Activated CD8-positive, alpha-beta memory T cell treated with anti-CD3 and anti-CD28 coated beads for 4 hours (primary cell): ENCODE measurements at places on chromosomes 2 and 18.

DNA sequence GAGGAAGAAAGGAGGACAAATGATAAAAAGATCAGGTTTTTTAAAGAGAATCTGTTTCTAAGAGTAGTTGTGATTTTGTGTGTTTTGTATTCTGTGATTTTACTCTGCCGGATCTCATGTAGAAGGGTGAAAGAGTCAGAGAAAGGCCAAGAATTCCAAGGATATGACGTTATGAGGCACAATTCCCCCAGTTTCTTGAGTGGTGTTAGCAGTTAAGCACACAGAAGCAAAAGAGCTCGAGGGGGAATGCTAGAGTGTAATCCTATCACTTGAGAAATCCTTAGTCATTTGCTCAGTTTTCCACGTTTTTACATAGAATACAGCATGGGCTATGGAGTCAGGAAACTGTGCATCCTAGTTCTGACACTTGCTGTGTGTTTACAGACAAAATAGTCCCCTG lies 34.8 kb downstream of the METTL4 start:
- no peak for DNase-seq

GRCh38 chr2:21361957-21362486 lies 238.3 kb downstream of the TDRD15 start:
- no peak for DNase-seq

GRCh38 chr2:115733190-115733775 lies 1290.8 kb downstream of the DPP10 start:
- DNase-seq: no peak

- no peak for DNase-seq
Measured at GRCh38 chr2:181743723-181744031, 63.4 kb upstream of the NEUROD1 start.
